ENCODE measurements at places on chromosomes 4 and X.

DNA sequence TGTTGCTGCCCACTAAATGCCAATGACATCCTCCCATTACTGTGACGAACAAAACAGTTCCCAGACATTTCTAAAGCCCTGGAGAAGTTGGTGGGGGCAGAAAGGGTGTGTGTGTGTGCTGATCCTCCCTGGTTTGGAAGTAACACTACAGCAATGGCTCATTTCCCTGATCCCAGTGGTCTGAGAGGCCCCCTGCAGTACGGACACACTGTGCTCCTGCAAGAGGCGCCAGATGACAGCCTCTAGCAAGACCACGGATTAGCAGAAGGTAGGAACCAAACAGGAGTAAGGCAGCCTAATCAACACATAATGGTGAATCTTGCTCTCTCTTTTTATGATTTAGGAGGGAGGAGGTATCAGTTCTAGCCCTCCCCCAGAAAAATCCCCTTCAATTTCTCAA lies 49.6 kb downstream of the CHRDL1 start:
- DNase-seq: no peak

GRCh38 chrX:19370061-19370460 lies 26.3 kb downstream of the PDHA1 start:
- no peak for DNase-seq

DNA sequence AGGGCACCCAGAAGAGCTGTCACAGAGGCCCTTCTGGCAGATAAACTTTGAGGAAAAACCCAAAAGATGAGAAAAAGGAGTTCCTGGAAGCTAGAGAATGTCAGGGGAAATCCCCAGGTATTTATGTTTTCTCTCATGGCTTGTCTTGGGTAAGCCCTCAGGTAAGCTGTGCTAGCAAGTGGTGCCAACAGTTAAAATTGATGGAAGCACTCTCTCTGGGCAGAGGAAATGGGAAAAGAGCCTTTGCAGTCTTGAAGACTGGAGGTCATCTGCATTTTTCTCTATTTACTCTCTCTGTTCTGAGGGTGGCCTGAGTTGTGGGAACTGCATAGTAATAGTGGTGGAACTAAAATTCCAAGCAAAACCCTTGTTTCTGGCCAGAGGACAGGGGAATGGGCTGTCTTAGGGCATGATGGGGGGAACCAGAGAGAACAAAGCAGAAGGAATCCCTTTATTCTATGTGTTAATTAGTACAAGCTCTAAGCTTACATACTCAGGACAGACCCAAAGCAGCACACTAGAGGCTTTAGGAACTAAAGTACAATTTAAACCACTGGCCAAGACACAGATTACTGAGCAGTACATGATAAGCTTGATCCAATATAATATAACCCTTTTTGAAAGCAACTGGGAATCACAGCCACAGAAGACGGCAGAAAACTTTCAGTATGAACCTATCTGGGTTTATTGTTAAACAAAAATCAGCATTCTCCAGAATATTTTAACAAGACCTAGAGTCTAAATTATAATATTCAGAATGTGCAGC lies 53.3 kb upstream of the SLC10A4 start:
- no peak for DNase-seq

DNA sequence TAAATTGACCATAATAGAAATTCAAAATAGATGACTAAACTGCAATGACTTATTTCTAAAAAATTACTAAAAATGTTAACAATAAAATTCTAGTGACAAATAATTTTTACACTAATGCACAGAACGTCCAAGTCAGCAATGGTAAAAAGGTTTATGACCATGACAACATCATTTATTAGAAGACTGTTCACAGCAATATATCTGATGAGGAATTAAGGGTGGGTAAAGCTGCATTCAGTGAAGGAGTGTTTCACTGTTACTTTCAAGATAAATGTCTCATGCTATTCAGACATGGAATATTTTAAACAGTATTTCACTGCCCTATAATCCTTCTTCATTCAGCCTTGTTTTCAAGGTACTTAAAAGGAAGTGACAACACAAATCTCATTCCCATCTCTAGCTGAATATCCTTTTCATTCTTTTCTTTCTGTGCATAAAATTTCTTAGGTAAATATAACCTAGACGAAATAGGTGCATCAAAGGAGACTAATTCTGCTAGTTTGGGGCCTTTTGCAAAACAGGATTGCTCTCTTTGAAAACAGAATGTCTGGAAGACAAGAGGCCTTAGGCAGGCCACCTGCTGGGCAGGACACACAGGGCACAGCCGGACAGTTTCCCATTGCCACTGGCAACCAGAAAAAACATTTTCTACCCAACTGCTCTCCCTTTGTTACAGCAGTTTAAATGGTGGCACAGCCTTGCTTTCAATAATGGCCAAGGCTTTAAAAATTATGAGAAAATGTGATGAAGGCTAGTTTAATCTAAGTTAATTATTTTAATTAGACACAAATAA lies 600.3 kb downstream of the SPRY1 start:
- no peak for DNase-seq

- DNase-seq: peak; percentile 60
Measured at GRCh38 chr4:37970702-37971101, 10.5 kb downstream of the PTTG2 start.

- no peak for DNase-seq
Measured at GRCh38 chr4:69497076-69497475, 1.4 kb upstream of the UGT2B4 start.

- DNase-seq: peak; percentile 67
Measured at GRCh38 chrX:119118780-119119395, 8.7 kb downstream of the KIAA1210 start.

- DNase-seq: no peak
Measured at GRCh38 chr4:55928846-55929245, 19.9 kb upstream of the CEP135 start.

GRCh38 chr4:153071958-153072598 lies 132.2 kb upstream of the TRIM2 start:
- no peak for DNase-seq

GRCh38 chr4:103137446-103137827 lies 37.8 kb upstream of the BDH2 start:
- no peak for DNase-seq

DNA sequence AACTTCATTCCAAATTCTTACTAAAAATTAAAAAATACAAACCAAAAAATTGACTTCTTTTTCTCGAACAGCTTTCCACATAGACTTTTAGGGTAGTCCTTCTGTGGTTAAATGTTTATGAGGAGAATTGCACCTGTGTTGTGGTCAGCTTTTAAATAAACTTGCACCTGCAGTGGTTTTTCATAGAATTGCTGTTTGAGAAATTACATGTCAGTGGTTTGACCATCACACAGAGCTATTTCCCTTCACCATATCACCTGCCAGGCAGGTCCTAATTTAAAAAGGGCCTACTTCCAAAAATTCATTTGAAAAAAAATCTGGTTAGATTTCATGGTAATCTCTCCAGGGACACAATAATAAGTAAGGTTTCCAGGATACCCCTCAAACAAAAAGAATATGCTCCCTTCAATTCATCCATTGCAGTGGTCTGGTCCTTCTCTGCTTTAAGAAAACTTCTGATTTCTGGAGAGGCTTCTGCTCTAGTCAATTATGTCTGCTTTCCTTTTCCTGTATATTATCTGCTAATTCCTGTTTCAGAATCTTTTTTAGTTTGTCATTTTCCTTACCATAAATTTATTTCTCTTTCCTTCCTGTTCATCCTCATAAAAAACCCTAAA lies 9.8 kb upstream of the UTP3 start:
- no peak for DNase-seq

DNA sequence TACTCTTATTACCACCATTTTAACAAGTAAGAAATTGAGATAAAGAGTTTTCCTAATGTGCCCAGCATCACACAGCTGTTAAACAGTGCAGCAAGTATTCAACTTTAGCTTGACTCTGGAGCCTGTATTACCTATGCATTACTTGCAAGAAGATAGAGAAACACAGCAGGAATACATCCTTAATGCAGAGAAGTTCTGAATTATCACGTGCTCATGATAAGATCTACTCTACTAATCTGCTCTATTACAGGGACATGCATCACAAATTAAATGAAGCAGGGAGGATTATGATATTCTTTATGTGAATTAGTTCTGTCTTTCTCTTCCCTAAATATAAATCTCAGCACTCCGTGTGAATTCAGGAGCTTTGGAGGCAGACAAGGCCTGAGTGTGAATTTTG lies 39.0 kb upstream of the PDGFC start:
- DNase-seq: no peak

- DNase-seq: no peak
Measured at GRCh38 chrX:129239371-129239770, 283.9 kb downstream of the SMARCA1 start.

DNA sequence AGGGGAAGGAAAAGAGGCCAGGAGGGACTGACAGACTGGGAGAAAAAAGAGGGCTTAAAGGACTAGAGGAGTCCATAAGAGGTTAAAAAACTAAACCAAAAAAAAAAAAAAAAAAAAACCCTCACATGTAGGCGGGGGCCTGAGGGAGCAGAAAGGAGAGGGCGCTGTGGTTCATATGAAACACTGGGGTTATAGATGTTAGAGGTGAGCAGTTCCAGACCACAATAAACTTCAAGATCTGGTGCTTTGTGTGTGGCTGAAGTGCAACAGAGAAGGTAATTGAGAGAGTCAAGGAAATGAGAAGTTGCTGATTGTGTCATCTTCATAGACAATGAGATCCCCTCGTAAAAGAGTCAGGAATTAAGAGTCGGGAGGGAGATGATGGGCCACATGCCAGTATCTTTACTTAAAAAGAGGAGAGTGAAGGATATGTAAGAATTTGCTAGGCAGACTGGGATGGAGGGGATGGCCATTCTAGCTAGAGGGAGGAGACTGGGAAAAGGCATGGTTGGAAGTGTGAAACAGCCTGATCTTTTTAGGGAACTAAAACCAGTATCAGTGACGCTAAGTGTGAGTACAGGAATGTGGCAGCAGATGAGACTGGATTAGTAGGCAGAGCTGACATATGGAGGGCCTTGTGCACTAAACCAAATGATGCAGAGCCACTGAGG lies 18.4 kb upstream of the OGT start:
- no peak for DNase-seq

GRCh38 chr4:24949970-24950369 lies 37.1 kb upstream of the CCDC149 start:
- DNase-seq: no peak

DNA sequence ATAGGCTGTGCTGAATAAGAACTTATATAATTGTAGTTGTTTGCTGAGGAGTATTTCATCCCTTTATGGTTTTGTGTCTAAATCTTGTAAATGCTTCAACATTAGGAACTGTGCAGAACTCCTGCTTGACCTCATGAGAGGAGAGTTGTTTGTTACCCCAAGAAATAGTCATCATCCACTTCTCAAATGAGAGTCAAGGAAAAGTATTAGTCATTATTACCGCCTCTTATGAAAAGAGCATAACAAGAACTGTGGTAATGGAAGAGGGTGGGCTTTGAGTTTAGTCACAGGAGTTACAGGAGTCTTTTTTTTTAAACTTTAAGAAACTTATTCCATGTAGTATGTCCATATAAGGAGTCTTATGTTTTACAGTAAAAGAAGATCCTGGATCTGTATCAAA lies 132.9 kb downstream of the RAP1GDS1 start:
- DNase-seq: no peak

DNA sequence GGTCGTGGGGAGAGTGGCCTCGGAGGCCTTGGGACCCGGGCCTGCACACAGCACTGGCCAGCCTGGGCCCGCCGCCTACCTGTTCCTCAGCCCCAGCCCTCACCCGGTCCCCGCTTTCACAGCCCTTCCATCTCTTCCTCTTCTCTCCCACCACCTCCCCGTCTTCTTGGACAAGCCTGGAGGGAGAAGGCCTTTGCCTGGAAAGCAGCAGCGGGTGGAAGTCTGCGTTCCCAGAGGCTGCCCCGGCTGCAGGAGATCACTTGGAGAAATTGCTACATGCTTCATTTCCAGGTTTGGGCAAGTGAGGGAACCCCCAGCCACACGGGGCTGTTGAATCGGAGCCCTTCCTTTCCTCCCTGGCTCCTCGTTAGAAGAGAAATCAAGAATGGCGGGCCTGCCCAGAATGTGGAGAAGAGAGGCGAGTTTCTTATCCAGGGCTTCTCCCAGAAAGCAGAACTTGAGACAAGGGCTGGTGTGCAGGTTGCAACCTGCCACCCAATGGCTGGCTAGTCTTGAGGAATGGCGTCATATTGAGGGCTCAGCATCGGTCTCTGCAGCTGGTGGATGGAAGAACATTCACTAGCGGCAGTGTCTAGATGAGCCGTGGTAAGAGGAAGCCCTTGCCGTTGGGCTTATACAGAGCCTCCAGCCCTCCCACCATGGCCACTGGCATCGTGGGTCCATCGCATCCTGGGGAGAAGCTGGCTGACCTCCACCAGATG lies 1.2 kb upstream of the PDZD4 start:
- no peak for DNase-seq

DNA sequence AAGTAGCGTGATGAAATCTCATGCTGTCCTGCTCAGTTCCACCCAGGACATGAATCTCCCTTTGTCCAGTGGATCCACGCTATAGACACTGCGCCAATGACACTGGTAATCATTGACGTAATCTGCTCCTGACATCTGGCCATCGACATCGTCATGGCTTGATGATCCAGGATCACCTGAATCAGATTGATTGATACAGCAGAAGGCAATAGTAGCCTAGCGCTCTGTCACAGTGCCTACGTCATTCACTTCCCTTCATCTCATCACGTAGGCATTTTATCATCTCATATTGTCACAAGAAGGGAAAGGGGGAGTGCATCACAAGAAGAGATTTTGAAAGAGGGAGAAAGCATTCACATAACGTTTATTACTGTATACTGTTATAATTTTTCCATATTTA lies 68.8 kb downstream of the STK32B start:
- no peak for DNase-seq

GRCh38 chr4:55347610-55348228 lies 1.7 kb downstream of the SRD5A3 start:
- no peak for DNase-seq

GRCh38 chr4:175827516-175827915 lies 15.5 kb upstream of the GPM6A start:
- DNase-seq: no peak

DNA sequence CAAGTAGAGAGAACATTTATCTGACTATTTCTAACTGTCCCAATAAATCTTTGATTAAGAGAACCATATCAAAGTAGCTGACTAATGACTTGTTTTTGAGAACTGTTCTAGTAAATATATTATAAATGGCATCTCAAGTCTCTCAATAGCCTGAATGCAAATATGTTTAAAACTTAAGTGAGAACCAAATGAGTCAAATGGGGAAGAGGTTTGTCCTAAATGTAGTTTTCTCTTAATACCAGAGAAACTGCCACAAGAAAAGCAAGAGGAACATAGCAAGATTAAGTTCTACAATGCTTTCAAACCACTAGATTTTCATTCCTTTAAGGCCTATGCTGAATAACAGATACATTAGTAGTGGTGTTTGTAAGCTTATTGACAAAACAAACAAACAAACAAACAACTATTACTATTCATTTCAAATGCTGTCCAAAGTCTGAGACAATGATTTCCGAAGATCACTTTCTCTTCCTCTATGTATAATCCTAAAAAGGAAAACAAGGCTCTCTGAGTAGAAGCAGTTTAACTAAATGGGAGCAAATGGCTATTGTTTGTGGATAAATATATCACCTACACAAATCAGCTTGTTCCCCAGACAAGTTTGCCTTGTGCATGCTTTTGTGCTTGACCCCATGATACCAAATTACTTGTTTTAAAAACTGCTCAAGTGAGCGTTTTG lies 408.4 kb upstream of the EMCN start:
- DNase-seq: no peak

All from natural killer cell (primary cell).